CD4-positive, alpha-beta T cell (primary cell): ENCODE measurements at places on chromosomes 16 and 17.

DNA sequence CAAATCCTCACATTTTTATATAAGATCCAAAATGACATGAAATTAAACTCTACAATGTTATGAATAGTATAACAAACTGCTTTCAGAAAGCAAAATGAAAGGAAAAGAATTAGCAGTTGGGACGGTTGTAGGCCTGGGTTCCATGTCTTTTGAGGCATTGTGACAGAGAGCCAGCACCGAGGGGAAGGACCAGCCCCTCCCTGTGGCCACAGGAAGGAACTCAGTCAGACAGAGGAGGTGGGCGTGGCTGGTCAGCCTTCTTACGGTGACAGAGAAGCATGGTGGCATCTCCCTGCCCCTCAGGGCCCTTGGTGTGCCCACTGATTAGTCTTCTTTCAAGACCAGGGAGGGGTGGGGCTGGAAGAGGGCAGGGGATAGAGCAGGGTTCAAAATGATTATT, 5.7 kb downstream of the ZNF319 start:
- DNase-seq: peak; percentile 20
- H3K27ac ChIP-seq: peak overlapping the region; percentile 48
- no peaks in the 10 kb centered on the region for H3K27me3 ChIP-seq
- peaks cover 46% of the 10 kb centered on the region for H3K36me3 ChIP-seq

- DNase-seq: no peak
- no peaks in the 10 kb centered on the region for H3K4me1 ChIP-seq
- H3K27ac ChIP-seq: no peak overlapping the region
These were observed 18.4 kb downstream of the SOX9 start for GRCh38 chr17:72139212-72139611.

DNA sequence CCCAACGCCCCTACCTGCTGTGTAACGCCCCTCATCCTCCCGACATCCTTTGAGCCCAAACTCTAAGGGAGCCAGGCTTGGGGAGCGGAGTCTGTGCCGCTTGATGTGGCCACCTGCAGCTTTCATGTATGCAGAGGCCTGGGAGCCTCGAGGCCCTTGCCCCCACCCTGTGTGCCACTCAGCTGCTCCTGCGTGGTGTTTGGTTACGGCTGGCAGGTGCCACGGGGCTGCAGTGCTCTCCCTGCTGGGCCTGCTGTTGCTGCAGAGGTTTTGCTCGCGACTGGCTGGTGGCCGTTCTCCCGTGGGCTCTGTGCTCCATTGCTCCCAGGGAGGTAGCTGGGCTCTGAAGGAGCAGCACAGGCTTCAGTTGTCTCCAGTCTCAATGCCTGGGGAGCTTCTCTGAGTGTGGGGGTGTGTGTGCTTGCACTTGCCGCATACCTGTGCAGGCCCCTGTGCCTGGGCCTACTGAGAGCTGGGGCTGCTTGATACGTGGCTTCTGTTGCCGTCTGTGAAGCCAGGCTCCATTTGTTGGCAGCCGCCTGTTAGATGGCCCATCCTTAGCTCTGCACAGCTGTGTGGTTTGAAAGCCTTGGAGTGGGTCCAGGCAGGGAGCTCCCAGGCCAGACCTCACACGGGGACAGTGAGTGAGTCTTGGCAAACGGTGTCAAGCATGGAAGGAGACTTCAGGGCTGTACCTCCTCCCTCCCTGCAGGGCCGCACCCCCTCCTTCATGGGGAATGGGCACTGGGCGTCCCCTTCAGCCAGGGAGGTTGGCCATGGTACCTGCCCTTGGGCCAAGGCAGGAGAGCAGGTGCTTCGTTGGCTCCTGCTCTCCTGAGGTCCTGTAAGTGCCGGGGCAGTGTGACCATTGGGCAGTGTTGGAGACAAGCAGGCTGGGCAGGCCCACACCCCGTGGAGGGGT, 47.2 kb downstream of the PDPK1 start:
- H3K27ac ChIP-seq: no peak overlapping the region
- no peak for DNase-seq
- H3K36me3 ChIP-seq: peaks cover 50% of the 10 kb centered on the region
- H3K4me3 ChIP-seq: no peak overlapping the region
- no peaks in the 10 kb centered on the region for H3K27me3 ChIP-seq

DNA sequence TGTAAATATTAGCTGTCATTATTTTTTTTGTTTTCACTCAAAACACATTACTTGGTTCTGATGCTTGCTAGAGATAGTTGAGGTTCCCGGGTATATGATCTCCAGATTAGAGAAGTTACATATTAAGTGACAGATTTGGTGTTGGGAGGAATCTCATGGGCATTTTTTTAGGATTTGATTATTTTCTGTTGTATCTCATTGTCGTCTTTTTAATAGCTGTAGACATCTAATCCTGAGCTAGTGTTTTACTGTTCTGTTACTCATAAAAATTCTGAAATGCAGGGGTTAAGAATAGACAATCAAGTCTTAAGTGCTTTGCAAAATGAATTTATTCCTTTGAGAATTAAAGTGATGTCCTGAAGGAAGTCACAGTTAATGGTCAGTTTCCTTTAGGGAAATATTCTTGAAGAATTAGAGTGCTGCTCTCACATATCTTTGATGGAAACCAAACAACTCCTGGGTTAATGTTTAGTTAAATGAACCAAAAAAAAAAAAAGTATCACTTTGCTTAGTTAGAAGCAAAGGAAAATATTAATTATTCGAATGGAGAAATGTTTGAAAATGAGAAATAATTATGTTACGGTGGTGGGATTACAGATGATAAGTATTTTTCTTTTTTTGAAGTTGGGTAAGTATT, 251.7 kb upstream of the CACNG5 start:
- H3K4me3 ChIP-seq: no peak overlapping the region
- peaks cover 6% of the 10 kb centered on the region for H3K36me3 ChIP-seq
- DNase-seq: no peak
- H3K27me3 ChIP-seq: no peaks in the 10 kb centered on the region
- peaks cover 14% of the 10 kb centered on the region for H3K4me1 ChIP-seq

GRCh38 chr17:80738020-80738808, 193.6 kb downstream of the RPTOR start:
- no peak for DNase-seq
- no peaks in the 10 kb centered on the region for H3K36me3 ChIP-seq
- H3K27ac ChIP-seq: no peak overlapping the region
- no peak overlapping the region for H3K4me3 ChIP-seq

GRCh38 chr17:2361010-2361760, 23.9 kb downstream of the SGSM2 start:
- H3K36me3 ChIP-seq: peaks cover 42% of the 10 kb centered on the region
- H3K27me3 ChIP-seq: no peaks in the 10 kb centered on the region
- DNase-seq: no peak

DNA sequence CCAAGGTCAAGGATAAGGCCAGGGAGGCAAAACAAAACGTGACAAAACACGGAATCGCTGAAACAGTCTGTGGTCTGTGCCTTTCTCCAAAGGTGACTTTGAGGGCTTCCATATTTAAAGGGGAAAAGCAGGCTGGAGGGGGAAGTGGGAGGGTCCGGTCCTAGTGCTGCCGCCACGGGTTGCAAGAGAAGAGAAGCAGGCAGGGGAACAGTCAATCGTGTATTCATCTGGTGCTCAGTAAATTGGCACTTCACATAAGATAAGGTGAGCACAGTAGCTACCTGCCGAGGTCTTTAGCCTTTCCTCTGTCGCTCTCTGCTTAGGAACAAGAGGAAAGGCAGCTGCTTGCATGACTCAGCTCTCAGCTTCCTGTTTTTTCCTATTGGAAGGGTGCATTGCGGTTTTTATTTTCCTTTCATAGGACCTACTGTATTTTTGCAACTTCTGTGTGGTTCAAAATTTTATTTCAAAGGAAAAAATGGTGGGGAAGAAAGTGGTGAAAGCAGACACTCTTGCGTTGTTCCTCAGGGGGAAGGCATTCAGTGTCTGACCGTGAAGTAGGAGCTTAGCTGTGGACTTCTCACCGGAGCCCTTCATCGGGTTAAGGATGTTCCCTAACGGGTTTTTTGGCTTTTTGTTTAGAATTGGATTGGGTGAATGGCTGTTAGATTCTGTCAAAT, 7.1 kb upstream of the LGALS3BP start:
- H3K27ac ChIP-seq: no peak overlapping the region
- no peaks in the 10 kb centered on the region for H3K27me3 ChIP-seq
- no peak for DNase-seq
- peaks cover 13% of the 10 kb centered on the region for H3K36me3 ChIP-seq
- peaks cover 16% of the 10 kb centered on the region for H3K4me1 ChIP-seq

DNA sequence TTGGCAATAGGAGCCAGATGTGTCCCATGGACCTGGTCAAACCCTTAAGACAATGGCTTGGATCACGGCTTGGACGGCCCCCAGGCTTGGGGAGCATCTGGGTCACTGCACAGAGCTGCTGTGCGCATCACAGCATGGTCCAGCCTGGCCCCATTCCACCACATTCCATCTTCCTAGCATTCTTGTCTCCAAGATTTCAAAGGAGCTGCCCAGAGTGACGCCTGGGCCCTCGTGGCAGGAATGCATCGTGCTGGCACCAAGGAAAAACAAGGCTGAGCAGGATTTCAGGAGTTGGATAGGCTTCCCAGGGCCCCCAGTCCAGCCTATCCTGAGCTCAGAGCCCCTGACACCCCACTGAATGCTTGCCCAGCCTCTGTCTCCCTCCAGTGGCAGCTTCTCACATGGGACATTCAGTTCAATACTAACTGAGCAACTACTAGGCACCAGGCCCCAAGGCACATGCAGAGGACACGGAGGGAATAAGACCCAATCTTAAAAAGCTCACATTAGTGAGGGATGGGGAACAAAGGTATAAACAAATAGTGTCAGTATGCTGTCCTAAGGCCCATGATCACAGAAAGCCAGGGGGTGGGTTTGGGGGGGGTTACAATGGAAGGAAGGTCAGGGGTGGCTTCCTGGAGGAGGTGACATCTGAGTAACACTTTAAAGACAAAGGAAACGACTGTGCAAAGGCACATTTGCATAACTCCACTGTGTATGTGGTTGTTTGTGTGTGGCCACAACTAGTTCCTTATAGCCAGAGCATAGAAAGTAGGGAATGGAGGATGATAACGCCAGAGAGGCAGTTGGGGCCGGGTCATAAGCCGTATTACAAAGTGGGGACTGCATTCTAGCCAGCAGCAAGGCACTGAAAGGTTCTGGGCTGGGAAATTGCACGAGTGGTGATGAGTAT, 34.1 kb downstream of the TK2 start:
- peak; percentile 41 for DNase-seq
- H3K4me3 ChIP-seq: no peak overlapping the region
- peaks cover 6% of the 10 kb centered on the region for H3K36me3 ChIP-seq
- H3K27ac ChIP-seq: peak overlapping the region; percentile 86
- no peaks in the 10 kb centered on the region for H3K27me3 ChIP-seq
- peaks cover 81% of the 10 kb centered on the region for H3K4me1 ChIP-seq

DNA sequence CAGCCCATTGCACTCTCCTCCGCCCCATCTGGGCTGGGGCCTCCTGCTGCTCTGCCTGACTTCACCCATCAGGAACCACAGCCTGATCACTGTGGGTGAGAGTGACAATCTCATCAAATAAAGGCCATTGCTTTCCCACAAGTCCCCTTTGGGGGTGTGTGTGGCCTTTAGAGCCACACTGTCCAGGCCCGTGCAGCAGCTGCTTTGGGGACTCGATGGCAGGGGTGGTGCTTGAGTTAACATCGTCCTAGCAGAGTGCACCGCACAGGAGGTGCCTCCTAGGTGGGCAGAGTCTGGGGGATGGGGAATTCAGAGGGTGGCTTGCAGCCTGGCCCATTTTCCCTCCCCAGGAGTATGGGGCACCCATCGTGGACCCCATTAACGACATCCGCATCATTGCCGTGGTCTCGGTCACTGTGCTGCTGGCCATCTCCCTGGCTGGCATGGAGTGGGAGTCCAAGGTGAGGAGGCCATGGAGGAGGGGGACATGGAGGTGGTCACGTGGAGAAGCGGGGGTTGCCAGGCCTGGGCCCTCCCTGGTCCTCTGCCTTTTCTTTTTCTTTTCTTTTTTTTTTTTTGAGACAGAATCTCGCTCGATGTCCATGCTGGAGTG, 5.4 kb downstream of the SLC12A3 start:
- H3K36me3 ChIP-seq: no peaks in the 10 kb centered on the region
- no peak overlapping the region for H3K4me3 ChIP-seq
- no peak overlapping the region for H3K27ac ChIP-seq
- H3K4me1 ChIP-seq: peaks cover 13% of the 10 kb centered on the region
- no peak for DNase-seq

DNA sequence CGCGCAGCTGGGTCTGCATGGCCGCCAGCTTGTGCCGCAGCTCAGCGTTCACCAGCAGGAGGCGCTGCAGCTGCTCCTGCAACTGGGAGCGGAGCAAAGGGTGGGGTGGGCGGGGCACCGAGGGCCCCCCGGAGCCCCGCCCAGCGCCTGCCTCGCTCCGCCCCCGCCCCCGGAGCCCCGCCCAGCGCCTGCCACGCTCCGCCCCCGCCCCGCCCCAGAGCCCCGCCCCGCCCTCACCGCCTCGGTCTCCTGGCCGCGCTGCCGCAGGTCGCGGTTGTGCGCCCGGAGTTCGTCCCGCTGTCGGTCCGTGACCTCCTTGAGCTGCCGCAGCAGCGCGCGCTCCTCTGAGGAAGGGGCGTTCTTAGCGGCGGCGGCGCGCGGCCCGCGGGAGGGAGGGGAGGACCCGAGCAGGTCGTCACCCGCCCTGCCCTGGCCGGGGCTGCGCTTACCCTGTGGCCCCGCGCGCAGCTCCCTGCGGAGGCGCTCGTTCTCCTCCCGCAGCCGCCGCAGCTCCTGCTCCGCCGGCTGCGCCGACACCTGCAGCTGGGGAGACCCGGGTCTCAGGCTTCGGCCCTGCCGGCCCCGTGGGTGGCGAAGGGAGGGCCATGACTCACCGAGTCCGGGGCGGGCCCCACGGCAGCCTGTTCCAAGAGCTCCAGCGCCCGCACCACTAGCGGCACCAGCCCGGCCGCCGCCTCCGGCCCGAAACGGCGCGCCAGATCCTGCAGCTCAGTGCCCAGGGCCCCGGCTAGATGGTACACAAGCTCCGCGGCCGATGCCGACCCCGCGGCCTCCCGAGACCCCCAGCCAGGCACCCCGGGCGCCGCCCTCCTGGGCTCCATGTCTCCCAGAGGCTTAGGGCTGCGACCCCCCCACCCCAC, 463 bp downstream of the RILP start:
- no peaks in the 10 kb centered on the region for H3K27me3 ChIP-seq
- peaks cover 39% of the 10 kb centered on the region for H3K36me3 ChIP-seq
- H3K27ac ChIP-seq: peak overlapping the region; percentile 45
- DNase-seq: peak; percentile 96

DNA sequence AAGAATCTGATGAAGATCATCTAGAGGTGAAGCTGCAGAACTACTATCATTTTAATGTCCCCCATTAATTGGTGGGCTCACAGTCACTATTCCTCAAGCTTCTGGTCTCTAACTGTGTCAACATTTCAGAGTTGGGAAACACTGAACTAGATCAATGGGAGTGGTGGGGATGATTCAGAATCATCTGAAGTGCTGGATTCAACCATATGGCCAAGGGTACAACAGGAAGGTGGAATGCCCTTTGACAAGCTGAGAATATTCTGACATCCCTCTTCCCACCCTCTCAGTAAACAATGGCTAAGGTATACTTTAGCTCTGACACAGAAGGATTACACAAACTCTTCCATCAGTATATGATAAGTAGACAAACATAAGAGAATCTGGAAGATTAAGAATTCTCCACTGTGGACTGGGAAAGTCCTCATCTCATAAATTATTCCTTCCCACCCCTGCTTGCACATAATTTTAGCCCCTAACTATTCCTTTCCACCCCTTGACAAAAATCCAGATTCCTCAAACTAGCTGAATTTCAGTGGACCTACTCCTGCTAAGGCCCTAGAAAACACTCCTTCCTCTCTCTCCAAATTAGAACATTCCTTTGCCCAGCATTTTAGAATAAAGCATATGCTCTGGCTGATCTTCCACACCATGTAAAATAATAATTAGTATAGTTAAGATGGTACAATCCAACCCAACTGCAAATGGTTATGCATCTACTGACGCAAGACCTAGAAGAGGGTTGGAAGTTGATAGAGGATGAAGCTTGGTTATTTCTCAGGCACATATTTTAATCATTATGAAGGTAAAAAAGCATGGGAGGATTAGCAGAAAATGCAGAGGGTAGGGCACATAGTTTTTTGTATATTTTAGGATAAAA, 16.3 kb upstream of the RFFL start:
- peaks cover 38% of the 10 kb centered on the region for H3K4me1 ChIP-seq
- H3K27me3 ChIP-seq: no peaks in the 10 kb centered on the region
- H3K4me3 ChIP-seq: no peak overlapping the region
- no peaks in the 10 kb centered on the region for H3K36me3 ChIP-seq
- DNase-seq: no peak
